ENCODE measurements at places on chromosomes 1 and 21.

- DNase-seq: no peak
These were observed 31.3 kb downstream of the SLC30A1 start for GRCh38 chr1:211547710-211548109.

DNA sequence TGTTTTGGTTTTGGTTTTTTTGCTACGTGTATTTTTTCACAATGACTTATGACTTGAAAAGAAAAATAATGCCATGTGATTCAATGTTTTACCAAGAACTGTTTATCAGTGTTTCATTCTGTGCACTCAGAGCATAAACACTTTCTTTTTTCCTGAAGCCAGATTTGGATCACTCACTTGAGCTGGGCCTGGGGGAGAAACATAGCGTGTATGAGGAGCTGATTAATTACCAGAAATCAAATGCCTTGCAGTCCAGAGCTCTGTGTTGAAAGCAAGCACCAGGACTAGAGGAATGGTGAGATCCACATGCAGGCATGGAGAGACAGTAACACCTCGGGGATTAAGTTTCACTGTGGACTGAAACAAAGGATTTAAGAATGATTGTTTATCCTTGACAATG is 642.1 kb upstream of the ADGRL2 start:
- DNase-seq: no peak

- no peak for DNase-seq
These were observed 2.7 kb upstream of the CD5L start for GRCh38 chr1:157844089-157844830.

- no peak for DNase-seq
These were observed 7.8 kb downstream of the PSMB2 start for GRCh38 chr1:35633547-35633946.

- no peak for DNase-seq
These were observed 720.7 kb upstream of the ZP4 start for GRCh38 chr1:238611406-238611805.

GRCh38 chr1:4048076-4048475 is 148.0 kb upstream of the C1orf174 start:
- DNase-seq: no peak

DNA sequence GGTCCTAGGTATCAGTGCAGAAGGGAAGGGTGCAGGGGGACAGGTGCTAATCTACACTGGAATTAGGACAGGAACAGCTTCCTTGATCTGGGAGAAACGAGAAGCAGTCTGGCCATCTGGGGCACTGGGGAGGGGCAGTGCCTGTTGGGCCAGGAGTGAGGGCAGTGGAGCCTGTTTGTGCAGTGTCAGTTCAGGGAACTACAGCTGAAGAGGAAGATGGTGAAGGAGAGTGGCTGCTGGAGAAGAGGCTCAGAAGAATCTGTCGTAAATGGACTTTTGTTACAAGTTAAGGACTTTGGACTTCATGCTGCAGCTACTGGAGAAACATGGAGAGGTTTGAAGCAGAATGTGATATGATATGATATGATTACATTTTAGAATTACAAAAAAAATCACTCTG is 3.2 kb upstream of the TNFSF4 start:
- no peak for DNase-seq

GRCh38 chr1:203184467-203184866 is 2.0 kb downstream of the CHI3L1 start:
- no peak for DNase-seq

- DNase-seq: no peak
These were observed 709.9 kb downstream of the KCNT2 start for GRCh38 chr1:195898373-195898772.

DNA sequence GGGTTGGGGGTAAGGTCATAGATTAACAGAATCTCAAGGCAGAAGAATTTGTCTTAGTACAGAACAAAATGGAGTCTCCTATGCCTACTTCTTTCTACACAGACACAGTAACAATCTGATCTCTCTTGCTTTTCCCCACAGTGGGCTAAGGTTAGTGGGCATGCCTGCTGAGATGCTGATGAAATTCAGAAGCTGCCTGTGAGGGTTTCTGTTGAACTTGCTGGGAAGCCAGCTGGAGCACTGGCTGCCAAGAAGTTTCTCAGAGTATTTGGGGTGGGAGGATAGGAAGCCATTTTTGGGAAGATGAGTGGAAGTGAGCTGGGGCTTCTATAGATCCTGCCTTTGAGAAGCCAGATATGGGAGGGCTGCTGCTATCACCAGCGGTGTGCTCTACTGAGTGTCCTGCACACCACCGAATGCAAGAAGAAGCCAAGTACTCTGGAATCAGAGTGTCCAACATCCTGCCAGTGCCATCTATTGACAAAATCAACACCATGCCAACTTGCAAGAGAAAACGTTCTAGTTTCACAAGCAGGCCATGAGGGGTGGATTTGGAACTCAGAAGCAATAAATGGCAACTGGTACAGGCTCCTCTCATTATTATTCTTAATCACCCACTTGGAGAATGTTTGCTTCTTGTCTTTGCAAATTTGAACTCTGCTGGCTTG is 102.7 kb downstream of the PTPRU start:
- DNase-seq: no peak

DNA sequence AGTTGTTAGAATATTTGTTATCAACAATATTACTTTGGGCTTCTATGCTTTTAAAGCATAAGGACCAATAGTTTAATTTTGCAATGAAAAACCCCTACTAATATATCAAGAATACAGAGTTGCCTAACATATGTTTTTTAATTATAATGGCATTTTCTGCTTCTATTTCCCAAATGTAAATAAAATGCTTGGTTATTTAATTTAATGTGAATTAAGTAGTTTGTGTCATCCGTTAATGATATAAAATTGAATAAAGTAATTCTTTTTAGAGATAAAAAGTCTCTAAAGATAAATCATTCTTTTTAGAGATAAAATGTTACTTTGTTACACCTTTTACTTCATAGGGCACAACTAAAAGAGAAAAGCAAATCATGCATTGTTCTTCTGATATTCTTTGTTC is 583.7 kb upstream of the ADGRL2 start:
- DNase-seq: no peak

DNA sequence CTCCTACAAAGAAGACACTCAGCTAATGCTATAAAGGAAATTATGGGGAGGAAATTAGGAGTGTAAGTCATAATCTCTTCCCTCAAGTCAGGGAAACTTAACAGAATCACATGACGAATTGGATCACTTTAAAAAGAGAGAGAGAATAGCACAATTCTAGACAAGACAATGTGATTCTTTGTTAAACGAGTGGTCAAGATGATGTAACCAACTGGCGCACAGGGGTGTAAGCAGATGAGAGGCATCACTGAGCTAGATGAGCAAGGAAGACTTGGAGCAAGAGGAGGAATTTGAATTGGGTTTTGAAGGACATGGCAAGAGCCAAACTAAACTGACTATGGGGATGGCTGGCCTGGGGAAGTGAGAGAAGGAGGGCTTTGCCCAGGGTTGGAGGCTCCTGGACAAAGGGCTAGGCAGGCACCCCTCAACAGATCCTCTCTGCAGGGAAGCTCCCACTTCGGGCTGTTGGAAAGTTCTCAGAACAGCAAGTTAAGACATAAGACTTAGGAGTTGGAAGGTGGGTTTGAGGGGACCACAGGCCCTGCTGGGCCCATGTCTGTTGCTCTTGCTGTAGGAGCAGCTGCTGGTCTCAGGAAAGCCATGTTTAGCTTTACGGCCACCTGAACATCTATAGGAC is 123.9 kb upstream of the GRIK3 start:
- no peak for DNase-seq

GRCh38 chr1:228004856-228005462 is 1.8 kb upstream of the WNT3A start:
- DNase-seq: peak; percentile 37

GRCh38 chr1:36151845-36152203 is 2.5 kb upstream of the TRAPPC3 start:
- DNase-seq: no peak

GRCh38 chr1:3244927-3245315 is 175.9 kb downstream of the PRDM16 start:
- DNase-seq: no peak

DNA sequence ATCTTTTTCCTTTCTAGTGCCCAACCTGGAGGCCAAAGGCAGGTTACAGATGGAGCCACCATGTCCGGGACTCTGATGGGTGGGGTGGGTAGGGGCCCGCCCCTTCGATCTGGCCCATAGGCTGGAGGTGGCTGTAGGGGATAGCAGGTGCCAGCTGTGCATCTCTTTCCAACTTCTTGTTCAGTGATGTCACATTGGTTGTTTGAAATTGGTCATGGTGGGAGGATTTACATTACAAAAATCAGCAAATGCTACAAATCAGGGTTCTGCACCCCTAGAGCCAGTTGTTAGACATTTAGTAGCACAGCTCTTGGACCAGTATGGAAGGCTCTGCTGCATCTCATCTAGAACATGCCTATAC is 22.4 kb upstream of the POU3F1 start:
- DNase-seq: no peak

- no peak for DNase-seq
These were observed 476.7 kb upstream of the CAMK1G start for GRCh38 chr1:209106861-209107260.

DNA sequence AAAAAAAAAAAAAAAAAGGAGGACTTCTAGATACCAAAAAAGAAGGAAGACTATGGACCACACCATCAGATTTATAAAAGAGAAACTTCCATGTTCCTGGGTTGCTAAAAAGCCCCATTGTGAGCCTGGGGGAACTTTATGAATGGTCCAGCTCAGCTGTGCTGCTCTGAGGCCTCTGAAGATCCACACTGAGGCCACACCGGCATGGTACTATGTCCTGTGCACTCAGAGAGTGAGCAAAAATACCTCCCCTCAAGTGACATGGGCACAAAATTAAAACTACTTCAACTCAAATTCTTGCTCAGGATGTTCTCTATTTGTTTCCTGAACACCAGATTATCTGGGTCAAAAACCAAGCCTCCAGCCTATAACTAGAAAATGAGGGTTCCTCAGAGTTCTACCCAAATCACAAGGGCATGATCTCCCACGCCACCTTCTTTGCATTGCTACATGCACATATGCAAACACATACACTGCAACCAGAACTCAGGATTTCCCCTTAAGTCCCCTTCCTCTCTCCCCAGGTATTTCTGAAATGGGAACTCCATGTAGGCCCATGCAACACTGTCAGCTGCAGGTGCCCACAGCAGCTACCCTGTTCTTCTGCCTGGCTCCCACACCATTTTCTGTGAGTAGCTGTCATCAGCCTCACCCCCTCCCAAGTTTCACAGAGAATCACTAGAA is 94.4 kb downstream of the SH3GLB1 start:
- no peak for DNase-seq

GRCh38 chr1:47914952-47915676 is 82.1 kb downstream of the TRABD2B start:
- DNase-seq: no peak

DNA sequence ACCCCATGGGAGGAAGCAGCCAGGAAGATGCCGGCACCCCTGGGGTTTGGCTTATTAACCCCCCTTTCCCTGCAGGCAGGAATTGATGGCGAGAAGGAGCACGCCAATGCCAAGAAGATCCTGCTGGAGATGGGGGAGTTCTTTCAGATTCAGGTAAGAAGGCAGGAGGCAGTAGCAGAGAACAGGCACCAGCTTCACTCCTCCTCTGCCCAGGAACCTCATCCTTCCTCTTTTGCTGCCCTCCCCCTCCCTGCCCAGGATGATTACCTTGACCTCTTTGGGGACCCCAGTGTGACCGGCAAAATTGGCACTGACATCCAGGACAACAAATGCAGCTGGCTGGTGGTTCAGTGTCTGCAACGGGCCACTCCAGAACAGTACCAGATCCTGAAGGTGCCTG is 1.2 kb upstream of the RUSC1 start:
- no peak for DNase-seq

DNA sequence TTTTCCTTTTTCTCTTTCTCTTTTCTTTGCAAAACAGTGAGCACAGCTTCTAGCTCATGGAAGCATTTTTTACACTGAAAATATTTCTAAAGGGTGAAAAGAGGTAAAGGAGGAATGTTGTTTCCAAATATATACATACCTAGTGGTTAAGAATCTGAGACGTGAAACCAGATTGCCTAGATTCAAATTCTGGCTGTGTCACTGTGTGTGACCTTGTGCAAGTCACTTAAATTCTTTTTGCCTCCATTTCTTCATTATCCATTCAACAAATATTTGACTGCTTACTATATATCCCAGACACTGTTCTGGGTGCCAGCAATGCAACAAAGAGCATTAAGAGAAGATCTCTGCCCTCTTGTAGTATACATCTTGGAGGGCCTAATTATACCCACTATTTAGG is 53.3 kb downstream of the ZFYVE9 start:
- DNase-seq: no peak

- DNase-seq: no peak
These were observed 37.1 kb downstream of the SSX2IP start for GRCh38 chr1:84653130-84653677.

GRCh38 chr1:2468540-2468939 is 7.5 kb upstream of the PLCH2 start:
- DNase-seq: no peak

DNA sequence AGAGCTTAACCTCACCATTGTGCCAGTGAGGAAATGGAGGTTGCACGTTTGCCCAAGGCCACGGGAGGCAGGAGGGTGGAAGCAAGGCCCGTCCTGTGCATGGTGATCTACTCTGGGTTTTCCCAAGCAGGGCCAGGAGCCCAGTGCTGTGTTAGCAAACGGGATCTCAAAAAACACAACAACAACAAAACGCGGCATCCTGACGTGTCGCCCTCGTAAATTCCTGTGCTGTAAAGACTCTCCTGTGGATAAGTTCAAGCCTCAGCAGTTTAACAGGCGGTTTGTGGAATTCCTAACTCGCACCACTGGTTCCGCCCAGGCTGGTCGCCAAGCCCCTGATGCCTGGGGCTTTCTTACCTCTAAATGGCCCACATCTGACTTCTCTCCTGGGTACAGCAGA is 39.1 kb downstream of the TFF3 start:
- DNase-seq: no peak

DNA sequence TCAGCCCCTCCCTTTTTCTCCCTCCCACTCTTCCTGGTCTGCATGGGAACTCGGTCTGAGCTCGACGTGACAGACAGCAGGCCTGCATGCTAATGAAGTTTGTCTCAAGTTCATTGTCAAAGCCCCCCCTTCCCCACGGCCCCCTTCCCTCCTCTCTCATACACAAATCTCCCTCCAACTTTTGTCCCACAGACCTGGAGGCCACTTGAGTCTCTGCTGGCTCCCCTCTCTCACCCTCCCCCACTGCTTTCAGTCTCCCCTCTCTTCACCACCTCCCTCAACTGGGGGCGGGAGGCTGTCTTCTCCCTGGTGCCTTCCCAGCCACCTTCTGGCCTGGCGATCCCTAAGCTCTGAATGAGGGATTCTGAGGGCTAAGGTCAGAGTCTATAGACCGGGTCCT is 61.3 kb downstream of the RHBG start:
- DNase-seq: no peak

GRCh38 chr1:17561561-17561985 is 22.1 kb downstream of the ARHGEF10L start:
- DNase-seq: no peak

- DNase-seq: no peak
These were observed 10.2 kb downstream of the CREG1 start for GRCh38 chr1:167543199-167543990.

GRCh38 chr1:222844411-222844779 is 29.6 kb downstream of the DISP1 start:
- no peak for DNase-seq

Data from sciatic nerve (tissue), 2 donors.